NCI-H2171 treated with DMSO at 0.1 percent for 48 hours (cell line): ENCODE measurements at places on chromosomes 7 and 10.

GRCh38 chr7:80760292-80760691 is 121.8 kb downstream of the CD36 start:
- DNase-seq = no peak

DNA sequence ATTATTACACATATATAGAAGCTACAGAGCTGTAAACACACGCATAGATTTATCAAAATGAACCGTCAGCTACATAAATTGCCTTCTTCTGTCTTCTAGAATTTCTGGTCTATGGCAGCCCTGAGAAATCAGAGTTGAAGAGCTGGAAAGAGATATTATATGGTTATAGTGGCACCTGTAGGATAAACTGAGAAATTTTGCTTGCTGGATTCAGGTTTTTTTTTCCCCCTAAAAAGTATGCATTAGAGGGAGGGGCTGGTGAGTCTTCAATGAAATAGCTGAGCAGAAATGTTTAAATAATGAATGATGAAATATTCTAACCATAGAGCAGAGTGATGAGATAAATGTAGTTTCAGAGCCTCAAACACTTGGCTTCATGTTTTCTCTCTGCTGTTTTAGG is 78.0 kb upstream of the DYNC1I1 start:
- DNase-seq = peak; percentile 23

GRCh38 chr7:1961701-1962276 is 271.0 kb downstream of the MAD1L1 start:
- DNase-seq = no peak

DNA sequence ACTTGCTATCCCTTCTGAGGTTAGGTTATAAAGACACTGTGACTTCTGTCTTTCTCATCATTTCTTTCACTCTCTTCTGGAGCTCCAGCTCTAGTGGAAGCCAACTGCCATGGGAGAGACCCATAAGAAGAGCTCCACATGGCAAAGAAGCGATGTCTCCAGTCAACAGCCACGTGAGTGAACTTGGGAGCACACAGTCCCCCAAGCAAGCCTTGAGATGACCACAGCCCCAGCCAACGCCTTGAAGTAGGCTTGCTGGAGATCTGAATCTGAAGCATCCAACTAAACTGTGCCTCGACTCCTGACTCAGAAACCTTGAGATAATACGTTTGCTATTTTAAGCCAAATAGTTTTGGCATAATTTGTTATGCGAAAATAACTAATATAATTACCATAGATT is 181.7 kb upstream of the GDF10 start:
- no peak for DNase-seq

- peak; percentile 79 for DNase-seq
Observed at GRCh38 chr7:12771378-12771877, 84.0 kb downstream of the ARL4A start.

DNA sequence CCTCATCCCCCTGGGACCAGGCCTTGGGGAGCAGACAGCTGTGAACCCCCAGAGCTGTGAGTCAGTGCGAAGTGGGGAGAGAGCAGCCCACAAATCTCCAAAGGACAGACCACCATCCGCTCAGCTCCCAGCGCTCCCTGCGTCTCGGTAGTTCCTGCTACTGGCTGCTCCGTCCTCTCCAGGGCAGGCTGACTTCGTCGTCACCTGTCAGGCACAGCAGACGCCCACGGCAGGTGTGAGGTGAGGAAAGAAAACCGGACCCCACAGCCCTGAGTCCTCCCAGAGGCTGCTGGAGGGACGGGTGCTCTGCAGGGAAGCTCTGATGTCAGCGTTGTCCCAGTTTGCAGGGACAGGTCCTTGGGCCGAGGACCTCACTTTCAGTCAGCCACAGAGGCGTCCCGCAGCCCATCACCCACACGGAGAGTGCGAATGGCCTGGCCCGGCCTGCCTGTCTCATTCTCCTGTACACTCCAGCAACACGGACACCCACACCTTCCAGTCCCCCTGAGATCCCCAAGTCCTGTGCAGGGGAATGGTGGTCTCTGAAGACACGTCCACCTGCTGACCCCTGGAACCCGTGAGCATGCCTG is 95.2 kb downstream of the DNAJB6 start:
- no peak for DNase-seq

- DNase-seq = no peak
Observed at GRCh38 chr7:69813637-69814240, 215.5 kb downstream of the AUTS2 start.

- no peak for DNase-seq
Observed at GRCh38 chr7:126657137-126657536, 595.6 kb downstream of the GRM8 start.

- DNase-seq = peak; percentile 89
Observed at GRCh38 chr7:100100420-100101015, 679 bp downstream of the MCM7 start.

- DNase-seq = no peak
Observed at GRCh38 chr10:108597031-108597430, 1326.3 kb downstream of the XPNPEP1 start.
